ENCODE measurements at places on chromosomes 4 and X.

- no peak for DNase-seq
These were observed 8.7 kb upstream of the IL13RA1 start for GRCh38 chrX:118718737-118719136.

GRCh38 chr4:25769251-25769650, 93.5 kb downstream of the SEL1L3 start:
- DNase-seq: no peak

DNA sequence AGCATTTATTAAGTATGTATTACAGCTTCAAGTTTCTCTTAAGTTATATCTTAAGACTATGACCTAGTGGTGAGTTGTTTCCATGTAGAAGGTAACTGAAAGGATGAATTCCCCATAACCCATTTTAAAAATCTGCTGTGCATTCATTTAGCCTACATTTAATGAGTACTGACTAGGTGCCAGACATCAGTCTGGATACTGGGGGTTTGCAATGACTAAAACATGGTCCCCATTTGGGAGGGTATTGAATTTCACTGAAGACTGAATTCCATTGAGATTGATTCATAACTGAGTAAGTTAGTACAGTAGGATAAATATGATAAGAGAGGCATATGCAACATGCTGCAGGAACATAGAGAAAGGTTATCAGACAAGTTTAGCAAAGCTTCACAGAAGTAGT, 241.5 kb downstream of the FRAS1 start:
- DNase-seq: no peak

DNA sequence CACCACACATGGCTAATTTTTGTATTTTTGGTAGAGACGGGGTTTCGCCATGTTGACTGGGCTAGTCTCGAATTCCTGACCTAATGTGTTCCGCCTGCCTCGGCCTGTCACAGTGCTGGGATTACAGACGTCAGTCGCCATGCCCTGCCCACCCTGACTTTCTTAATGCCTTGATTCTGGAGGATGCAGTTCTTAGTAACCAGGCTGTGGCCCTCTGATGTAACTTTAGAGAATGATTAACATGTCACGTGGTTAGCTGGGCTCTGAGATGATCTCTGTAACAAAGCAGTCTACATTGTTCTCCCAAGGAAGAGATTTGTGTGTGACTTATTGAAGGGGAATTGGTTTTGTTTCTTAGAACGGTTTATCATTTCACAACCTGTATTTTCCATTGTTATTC, 30.6 kb downstream of the ANK2 start:
- no peak for DNase-seq

DNA sequence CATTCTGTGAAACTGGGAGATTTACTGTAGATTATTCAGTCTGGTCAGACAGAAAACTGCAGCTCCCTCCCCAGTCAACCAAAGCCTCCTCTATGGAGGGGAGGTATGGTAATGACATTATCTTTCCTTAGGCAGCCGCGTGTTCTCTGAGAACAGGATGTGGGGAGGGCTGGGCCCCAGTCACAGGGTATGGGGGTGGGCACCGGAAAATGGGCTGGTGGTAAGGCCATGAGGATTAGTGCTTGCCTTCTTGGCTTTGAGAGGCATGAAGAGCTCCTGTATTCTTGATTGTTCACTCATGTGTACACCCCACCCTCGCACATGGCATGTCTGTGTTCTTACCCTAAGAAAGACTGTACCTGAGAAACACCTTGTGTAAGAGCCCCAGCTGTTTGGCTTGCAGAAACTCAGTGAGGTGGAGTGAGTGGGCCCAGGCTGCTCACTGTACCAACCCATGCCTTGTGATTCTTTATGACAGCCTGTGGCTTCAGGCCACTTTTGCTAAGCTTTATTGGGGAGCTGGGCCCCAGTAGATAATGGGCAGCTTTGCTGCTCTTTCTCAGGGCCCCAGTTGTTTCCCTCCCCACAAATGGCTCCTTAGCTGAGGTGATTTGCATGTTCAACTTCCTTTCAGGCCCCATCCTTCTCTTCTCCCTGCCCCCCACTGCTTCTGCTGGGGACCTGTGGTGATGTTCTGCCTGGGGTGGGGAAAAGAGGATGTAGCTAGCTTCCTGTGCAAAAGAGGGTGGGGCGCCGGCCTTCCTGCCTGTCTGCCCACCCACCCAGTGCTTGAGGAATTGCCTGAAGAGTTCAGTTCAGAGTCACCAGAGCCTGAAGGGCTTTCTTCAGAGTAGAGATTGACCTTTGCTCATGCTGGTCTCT, 30.7 kb downstream of the MSN start:
- no peak for DNase-seq

DNA sequence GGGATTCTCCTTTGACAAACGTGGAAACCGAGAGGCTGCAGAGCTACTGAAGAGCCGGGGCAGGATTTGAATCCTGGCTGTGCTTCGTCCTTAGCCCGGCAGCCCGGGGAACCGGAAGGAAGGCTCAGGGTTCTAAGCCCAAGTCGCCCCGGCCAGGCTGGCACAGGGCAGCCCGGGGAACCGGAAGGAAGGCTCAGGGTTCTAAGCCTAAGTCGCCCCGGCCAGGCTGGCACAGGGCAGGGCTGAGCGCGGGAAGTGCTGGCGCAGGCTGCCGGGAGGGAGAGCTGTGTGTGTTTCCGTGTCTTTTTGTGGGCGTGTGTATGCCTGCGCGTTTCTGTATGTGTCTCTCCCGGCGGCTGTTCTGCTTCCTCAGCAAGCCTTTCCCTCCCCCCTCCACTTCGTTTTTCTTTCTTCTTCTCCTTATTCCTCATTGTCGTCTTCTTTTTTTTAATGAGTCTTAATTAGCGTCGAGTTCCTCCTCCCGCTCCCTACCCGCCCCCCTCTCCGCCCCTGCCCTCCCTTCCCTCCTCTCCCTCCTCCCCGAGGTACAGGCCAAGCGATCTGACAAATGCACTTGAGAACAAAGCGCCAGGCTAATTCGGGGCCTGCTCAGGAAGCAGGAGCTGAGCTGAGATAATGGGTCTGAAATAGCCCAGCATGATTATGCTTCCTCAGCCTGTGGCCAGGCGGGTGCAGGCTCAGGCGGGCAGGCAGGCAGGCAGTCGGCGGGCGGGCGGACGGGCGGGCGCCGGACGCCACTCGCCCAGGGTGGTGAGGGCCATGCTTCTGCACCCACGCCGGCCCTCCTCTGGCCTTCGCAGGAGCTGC, 65.9 kb downstream of the EFNB1 start:
- no peak for DNase-seq

DNA sequence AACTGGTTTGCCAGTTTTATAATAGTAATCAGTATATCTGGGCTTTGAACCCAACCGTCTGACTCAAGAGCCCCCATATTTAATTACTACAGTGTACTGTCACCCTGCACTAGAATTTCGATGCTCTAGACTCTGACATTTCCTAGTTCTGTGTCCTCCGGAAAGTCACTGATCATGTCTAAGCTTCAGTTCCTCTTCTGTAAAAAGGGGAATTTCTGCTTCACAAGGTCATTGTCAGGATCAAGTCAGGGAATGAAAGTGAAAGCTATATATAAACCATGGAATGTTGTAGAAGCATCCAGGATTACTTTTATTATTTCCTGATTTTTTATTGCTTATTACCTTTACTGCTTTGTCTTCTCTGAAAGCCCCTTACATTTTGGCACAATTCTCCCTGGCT, 4.0 kb upstream of the KCNIP4 start:
- no peak for DNase-seq

- no peak for DNase-seq
These were observed 113.6 kb upstream of the TEX13C start for GRCh38 chrX:125205918-125206665.

DNA sequence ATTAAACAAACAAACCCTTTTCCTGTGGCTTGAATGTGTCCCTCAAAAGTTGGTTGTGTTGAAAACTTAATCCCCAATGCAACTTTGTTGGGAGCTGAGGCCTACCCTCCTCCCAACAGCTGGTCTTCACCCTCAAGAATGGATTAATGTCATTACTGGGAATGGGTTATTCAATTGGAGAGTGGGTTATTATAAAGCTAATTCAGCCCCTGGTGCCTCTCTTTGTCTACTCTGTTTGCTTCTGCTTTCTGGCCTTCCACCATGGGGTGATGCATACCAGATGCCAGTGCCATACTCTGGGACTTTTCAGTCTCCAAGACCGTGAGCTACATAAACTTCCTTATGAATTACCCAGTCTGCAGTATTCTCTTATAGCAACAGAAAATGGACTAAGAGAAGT, 706.5 kb downstream of the CCSER1 start:
- no peak for DNase-seq

GRCh38 chr4:38040619-38041018, 80.4 kb downstream of the PTTG2 start:
- no peak for DNase-seq

DNA sequence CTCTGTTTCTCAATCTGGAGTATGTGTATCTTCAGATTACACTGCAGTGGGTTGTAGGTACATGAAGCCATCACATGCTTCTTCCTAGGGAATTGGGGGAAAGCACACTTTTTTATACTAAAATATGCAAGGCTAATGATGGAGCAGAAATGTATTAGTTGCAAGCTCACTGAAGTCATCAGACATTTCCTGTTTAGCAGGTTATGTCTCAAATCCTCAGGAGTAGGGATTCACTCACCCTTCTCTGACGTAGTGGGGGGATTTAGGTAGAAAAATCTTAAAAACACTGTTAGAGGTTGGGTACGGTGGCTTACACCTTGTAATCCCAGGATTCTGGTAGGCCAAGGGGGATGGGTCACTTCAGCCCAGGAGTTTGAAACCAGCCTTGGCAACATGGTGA, 128.4 kb upstream of the GPC4 start:
- DNase-seq: no peak

- no peak for DNase-seq
These were observed 32.8 kb downstream of the CENPC start for GRCh38 chr4:67512501-67512900.

GRCh38 chr4:155603360-155603891, 63.2 kb upstream of the GUCY1A1 start:
- no peak for DNase-seq

DNA sequence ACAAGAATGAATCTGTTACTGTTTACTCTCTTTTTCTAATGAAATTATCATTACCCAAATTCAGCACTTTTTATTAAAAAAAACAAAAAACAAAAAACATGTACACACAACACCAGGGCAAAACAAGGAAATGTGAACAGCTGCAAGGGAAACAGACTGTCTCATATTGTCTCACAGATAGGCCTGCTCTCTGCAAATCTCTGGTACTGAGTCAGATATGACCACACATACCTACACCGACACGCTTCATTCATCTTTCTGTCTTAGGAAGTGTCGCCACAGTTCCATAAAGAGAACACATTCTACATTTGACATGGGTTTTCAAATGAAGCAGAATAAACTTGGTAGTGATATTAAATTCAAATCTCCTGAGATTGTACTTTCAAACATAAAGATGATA, 92.2 kb upstream of the GPR34 start:
- DNase-seq: no peak

GRCh38 chrX:53362449-53362848, 60.0 kb downstream of the SMC1A start:
- no peak for DNase-seq

DNA sequence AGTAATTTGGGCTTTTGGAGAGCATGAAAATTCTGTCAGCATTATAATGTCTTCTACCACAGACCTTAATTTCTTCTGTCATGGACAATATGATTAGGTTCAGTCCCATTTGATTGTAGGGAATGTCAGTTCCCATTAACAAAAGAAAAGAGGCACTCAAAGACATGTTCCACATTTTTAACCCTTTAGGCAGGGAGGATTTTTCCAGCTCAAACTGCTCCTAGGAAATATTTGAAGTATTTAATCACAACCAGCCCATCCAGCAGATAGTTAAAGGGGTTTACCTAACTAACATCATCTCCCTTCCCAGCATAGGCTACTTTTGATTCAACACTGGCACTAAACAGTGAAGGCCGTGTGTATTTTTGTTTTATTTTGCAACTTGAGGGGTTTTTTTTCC, 256.0 kb downstream of the DHX15 start:
- no peak for DNase-seq

DNA sequence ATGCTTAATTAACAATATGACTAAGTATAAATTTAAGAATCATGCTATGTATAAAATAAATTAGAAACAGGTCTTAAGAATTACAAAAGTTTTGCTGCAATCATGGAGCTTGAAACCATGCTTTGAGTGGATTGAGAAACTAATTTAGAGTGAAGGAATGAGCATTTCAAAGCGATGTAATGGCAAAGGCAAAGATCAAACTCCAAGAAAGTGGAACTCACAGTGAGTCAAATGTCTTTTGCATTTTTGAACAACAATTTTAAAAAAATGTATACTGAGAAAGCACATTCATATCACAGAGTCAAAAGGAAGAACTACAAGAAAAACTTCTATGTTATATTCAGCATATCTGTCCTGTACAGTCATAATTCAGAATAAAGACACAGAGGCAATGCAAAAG, 6.6 kb downstream of the GPRIN3 start:
- no peak for DNase-seq

- DNase-seq: no peak
These were observed 53.0 kb upstream of the SORCS2 start for GRCh38 chr4:7139167-7139982.

DNA sequence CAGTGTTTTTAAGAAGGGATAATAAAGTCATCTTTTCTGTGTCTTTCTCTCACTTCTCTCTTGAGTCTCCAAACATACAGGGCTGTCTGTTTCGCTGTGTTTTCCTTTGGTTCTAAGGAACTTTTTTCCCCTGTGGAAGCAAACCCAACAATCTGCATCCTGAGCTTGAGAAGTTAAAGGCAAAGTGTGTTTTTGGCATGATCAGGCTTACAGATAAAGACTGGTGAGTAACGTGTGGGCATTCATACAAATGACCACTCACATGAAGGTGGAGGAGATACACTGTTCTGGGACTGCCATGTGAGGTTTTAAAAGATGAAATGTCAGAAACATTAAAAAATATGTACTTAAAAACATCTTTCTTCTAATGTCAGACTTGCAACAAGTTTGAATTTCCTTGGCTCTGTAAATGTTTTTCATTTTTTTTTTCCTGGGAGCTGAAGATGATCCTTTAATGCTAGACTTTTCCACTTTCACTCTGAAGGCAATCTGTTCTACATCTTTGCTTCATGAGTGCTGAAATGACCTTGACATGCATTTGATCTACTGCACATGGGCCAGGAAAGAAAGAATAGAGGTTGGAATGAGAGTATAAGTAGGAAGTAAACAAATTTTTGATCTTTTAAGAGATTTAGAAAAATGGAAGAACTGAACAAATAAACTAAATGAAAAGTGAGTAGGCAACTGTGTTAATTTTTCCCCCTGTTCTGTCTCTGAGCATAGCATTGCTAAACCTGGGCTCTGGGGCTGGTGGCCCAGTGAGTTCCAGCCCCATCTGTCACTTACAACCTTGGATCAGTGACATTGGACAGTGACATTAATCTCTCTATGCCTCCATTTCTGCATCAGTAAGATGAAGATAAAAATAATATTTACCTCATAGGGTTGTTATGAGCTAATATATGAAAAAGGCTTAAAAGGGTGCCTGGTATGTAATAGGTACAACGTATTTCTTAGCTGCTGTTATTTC, 151.1 kb upstream of the TBC1D9 start:
- DNase-seq: no peak

DNA sequence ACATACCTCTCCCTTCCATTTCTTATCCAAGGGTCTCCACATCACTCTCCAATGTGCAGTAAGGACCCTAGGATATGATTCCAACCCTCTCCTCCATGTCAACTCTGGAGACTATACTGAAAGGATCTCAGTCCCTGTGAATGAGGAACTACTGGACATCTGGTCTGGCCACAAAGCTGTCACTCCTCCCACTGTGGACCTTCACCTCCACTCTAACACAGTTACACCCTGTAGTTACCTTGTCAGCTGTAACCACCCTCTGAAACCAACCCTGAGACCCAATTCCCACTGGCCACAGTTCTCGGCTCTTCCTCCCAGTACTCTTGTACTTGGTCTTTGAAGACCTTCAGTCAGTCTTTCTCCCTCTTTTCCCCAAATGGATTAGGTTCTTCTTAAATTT, 2.9 kb downstream of the TMEM128 start:
- DNase-seq: no peak

All from stimulated activated CD4-positive, alpha-beta T cell treated with anti-CD3 and anti-CD28 coated beads, Interleukin-1b, Interleukin-23, amount 100 ng/mL, for 1 hour (primary cell).